NCI-H2107 (cell line): ENCODE measurements at places on chromosomes 11 and 22.

GRCh38 chr22:32775957-32776356 is 25.5 kb upstream of the TIMP3 start:
- DNase-seq = no peak

DNA sequence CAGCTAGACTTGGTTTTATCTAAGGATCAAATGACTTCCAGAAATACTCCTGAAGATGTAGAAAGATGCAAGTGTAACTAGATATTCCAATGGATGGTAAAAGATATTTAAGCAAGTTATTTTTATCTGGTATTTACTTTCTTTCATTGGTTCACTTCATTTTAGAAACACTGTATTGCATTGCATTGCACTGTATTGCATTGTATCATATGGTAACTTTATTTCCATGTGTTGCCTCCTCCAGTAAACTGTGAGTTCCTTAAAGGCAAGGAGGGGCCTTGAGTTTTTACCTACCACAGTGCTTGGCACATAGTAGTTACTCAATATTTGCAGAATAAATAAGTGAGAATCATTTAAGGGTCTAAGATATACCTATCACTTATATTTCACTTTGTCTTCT is 31.8 kb upstream of the FLI1 start:
- DNase-seq = no peak

DNA sequence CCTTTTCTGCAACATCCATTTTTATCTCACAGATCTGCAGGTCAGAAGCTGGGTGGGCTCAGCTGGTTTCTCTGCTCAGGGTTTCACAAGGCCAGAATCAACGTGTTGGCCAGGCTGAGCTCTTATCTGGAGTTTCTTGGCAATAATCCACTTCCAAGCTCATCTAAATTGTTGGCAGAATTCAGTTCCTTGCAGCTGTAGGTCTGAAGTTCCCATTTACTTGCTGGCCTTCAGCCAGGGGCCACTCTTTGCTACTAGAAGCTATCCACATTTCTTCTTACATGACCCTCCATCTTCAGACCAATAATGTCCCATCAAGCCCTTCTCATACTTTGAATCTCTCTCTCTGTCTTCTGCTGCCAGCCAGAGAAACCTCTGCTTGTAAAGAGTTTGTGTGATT is 103.5 kb downstream of the WNT11 start:
- DNase-seq = no peak

DNA sequence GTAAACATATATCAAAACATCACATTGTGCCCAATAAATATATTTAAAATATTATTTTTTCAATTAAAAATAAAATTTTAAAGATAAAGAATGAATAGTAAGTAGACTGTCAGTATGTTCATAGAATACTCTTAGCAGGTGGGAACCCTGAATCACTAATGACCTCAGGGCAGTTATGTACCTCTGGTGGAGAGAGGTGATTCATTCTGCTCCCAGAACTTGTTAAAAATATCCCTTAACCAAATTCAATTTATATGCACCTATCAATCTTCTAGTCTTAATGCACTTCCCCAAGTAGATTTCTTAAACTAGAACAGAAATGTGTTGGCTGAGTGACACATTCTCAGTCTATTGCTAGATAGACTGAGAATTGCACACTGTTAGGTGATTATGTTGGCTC is 183.9 kb upstream of the SYN3 start:
- DNase-seq = no peak

- DNase-seq = no peak
Observed at GRCh38 chr11:80109031-80109430, 668.2 kb upstream of the TENM4 start.

- DNase-seq = no peak
Observed at GRCh38 chr11:24234822-24235508, 261.9 kb upstream of the LUZP2 start.

GRCh38 chr11:72921028-72921716 is 107.0 kb downstream of the ATG16L2 start:
- DNase-seq = no peak

- no peak for DNase-seq
Observed at GRCh38 chr22:41491374-41492100, 22.6 kb downstream of the ACO2 start.

DNA sequence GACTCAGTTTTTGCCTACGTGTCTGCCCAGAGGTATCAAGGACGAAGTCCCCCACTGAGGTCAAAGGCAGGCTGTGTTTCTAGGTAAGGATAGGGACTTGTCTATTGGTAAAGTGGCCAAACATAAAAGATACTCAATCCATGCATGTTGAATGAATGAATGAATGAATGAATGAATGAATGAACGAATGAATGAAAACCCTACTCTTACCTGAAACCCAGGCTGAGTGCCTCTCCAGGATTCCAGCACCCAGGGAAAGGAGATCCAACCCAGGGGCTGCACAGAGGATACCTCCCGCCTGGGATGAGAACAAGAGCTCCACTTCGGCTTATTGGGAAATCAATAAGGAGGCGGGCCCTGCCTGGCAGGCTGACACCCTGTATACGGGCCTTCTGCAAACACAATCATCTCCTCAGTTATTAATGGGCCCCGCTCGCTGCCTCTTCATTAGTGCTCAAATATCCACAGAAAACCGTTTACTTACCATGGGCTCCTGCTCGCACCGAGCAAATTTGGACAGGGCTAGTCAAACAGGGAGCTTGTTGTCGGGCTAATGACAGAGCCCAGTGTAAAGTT is 177.4 kb downstream of the BUD13 start:
- DNase-seq = no peak

DNA sequence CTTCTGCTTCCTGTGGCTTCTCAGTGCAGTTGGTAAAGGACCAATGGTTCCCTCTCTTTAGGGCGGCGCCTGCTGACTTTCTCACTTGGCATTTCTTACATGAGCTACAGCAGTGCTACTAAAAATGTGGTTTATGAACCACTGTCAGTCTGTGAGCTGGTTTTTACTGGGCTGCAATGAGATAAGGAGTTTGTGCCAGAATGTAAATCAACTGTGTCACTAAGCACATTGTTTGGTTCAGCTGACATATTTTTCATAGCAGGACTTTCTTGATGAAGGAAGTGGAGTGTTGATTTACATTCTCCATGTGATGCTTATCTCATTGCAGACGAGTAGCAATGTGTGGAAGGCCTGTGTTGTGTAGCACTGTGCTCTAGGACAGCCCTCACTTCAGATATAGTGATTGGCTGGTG is 463.3 kb downstream of the SOX6 start:
- no peak for DNase-seq

DNA sequence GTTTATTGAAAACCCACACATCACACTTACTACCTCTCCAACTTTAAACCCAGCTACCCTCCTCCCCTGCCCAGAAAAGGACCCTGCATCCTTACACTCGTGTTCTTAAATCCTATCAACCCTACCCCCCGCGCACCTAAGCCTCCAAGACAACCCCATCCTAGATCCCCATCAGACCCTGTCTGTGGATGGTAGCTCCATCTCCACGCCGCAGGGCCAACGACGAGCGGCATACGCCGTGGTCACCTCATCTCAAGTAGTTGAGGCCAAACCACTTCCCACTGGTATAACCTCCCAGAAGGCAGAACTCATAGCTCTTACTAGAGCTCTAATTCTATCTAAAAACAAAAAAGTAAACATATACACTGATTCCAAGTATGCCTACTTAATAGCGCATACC is 9.4 kb upstream of the OR56A3 start:
- no peak for DNase-seq

DNA sequence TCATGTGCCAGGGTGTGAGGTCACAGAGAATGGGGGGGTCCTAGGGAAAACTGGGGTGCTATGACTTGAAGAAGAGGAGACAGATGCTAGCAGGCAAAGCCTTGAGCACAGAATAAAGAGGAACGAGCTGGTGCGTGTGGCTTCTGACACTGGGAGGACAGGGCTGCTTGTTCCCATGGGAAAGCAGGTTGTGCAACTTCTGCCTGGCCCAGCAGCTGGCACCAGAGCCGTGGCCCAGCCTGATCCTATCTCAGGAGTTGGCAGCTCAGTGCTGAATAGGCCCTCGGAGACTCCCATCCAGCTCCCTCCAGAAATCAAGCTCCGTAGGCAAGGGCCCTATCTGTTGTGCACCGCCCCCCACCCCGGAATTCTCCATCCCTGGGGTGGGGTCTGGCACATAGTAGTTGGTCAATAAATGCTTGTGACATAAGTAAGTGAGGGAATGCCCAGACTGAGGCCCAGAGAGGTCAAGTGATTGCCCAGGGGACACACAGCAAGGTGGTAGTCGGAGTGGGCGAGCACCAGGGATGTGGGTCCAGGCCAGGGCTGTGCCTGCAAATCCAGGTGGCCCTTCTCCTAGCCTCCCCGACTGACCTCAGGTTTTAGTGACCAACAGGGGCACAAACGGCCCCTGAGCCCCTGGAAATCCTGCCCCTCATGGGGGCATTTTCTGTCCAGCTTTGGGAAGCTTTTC is 19.5 kb upstream of the FADD start:
- DNase-seq = no peak

DNA sequence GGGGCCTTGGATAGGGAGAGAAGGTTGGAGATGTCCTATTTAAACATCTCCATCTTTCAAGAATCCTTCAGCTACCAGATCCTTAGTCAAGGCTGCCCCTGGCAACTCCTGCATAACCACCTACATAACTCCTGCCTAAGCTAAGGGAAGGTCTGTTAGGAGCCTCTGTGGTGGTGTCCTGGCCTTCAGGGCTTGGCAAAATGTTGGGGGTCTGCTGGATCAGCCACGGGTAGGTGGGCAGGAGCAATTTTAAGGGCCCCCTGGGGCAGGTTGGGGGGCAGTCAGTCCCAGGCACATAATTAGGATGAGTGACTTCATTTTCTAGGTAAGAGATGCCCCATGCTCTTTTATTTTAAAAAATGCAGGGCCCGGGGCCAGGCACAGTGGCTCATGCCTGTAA is 25.9 kb downstream of the USH1C start:
- no peak for DNase-seq

- DNase-seq = no peak
Observed at GRCh38 chr11:19574916-19575315, 137.7 kb upstream of the NAV2 start.

GRCh38 chr11:93031386-93031785 is 61.9 kb downstream of the MTNR1B start:
- no peak for DNase-seq

- DNase-seq = no peak
Observed at GRCh38 chr11:79173615-79174014, 267.2 kb downstream of the TENM4 start.
